ENCODE measurements at places on chromosomes 5 and 9.

DNA sequence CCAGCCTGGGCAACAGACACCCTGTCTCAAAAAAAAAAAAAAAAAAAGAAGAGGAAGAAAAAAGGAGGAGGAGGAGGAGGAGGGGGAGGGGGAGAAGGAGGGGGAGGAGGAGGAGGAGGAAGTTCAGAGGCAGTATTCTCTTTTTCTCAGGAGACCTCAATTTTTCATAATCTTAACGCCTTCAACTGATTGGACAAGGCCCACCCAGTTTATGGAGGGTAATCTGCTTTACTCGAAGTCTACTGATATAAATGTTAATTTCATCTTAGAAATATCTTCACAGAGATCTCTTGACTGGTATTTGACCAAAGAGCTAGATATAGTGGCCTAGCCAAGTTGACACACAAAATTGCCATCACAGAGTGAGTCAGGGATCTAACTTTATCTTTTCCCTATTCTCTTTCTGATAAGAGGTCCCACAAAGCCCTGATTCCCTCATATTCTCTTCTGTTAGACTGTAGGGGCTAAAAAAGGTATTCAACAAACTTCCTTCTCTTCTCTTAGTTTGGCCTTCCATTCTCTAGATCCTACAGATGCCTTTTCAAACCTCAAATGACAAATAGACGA, 115.5 kb upstream of the ABCA1 start:
- no peak for DNase-seq

- DNase-seq, result no peak
These were observed 122.5 kb downstream of the MCTP1 start for GRCh38 chr5:95162231-95162992.

- no peak for DNase-seq
These were observed 18.5 kb upstream of the RALGDS start for GRCh38 chr9:133139246-133140173.

- no peak for DNase-seq
These were observed 246.8 kb downstream of the ARRDC3 start for GRCh38 chr5:91136271-91136670.

GRCh38 chr9:69173891-69174615, at the start of gene TJP2:
Gene TJP2, plus strand, starts transcription at chr9:69174277. Its CDS starts 96 bp downstream, at chr9:69174373.
- peak; percentile 56 for DNase-seq

- no peak for DNase-seq
These were observed 50.1 kb upstream of the PWWP2A start for GRCh38 chr5:160169326-160169725.

DNA sequence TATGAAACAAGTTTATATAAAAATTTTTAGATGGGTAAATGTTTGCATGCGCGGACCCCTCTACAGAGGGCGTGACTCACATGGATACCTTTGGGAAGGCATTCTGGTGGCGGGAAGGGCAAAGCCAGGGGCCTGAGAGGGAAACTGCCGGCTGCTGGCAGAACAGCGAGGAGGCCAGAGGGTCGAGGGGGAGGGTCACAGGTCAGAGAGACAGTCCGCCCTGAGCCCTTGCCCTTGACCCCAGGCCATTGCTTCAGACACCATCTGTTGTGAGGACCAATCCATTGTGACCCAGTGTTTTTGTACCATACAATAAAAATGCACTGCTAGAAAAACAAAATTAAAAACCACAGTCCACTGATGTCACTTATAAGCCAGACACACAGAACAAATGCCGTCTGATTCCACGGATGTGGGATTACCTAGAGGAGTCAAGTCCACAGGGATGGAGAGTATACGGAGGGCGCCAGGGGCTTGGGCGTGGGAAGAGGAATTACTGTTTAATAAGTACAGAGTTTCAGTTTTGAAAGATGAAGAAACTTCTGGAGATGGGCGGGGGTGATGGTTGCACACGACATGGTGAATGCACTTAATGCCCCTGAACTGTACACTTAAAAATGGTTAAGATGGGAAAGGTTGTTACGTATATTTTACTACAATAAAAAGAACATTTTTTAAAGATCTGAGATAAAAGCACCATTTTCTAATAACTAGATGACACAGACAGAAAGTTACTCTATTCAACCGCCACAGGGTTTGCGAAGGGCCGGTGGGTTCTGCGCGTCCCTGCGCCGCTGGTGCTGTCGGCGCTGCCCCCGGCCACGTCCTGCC, 12.0 kb downstream of the BTNL9 start:
- no peak for DNase-seq

- DNase-seq, result no peak
These were observed 89.6 kb downstream of the RIC1 start for GRCh38 chr9:5718296-5719032.

DNA sequence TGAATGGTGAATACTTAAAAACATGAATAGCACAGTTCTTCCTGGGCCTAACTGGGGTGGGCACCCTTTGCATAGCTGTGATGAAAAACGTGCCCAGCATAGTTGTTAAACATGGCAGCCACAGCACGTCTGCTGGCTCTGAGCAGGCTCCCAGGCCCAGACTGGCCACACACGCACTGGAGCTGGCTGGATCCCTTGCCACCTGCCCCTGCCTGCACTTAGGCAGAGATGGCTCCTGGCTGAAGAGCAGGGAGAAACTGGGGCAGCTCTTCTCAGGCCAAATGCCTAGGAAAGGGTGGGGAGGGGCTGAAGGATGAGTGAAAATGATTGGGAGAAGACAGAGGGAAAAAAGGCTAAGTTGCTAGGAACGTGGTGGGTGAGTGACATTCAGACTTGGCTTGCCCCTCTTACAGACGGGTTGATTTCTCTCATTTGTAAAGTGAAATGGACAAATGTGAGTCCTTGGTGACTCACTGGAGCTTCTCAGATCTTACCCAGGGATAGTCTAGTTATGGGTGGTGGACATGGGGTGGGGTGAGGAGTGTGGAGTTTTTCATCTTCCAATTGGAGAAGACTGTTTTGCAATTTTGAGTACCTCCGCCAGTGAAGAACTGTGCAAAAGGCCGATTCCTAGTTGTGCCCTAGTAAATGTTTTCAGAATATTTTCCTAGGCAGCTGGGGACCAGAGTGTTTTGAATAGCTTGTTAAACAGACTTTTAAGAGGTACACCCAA, 42.4 kb downstream of the TRIO start:
- DNase-seq, result no peak

- DNase-seq, result peak; percentile 65
These were observed 935 bp upstream of the ZNF367 start for GRCh38 chr9:96418920-96419690.

DNA sequence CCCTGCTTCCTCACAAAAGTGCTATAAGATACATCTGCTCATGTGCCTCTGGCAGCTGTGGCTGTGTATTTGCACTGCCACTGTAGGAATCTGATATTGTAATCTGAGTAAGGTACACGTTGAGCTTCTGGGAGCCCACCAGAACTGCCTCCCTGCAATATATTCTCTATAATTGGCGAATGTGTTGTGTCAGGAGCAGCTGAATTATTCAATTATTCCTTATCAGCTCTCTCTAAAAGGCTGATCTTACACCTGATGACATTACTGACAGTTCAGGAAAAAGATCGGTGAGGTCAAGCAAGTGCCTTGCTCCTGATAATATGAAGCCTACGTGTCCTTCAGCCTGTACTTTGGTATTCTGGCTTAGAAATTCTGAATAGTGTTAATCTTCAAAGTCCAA, 1015.0 kb downstream of the CDH9 start:
- no peak for DNase-seq

DNA sequence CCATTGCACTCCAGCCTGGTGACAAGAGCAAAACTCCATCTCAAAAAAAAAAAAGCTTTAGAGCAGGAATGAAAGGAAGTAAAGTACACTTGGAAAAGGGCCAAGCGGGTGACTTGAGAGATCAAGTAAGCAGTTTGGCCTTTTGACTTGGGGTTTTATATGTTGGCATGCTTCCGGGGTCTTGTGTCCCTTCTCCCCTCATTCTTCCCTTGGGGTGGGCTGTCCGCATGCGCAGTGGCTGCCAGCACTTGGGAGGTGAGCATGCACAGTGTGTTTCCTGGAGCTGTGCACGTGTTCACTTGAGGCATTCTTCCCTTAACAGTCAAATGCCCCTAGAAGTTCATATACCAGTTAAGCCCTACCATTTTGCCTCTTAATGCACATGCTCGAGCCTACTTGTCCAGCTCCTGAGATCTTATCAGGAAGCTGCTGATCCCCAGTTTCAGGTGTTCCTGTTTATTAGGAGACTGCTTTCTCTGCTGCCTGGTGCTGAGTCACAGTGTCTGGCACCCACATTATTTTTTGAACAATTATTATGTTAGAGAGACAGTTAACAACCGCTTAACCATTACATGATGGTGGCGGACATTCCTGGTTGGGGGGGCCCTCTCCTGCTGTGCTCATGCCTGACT, 32.6 kb upstream of the PRRC2B start:
- DNase-seq, result peak; percentile 41

- no peak for DNase-seq
These were observed 64.9 kb downstream of the SUSD1 start for GRCh38 chr9:112110094-112110776.

- peak; percentile 46 for DNase-seq
These were observed 1.3 kb downstream of the RAI14 start for GRCh38 chr5:34657274-34657921.

- no peak for DNase-seq
These were observed 42.7 kb downstream of the SUSD1 start for GRCh38 chr9:112132356-112132755.

DNA sequence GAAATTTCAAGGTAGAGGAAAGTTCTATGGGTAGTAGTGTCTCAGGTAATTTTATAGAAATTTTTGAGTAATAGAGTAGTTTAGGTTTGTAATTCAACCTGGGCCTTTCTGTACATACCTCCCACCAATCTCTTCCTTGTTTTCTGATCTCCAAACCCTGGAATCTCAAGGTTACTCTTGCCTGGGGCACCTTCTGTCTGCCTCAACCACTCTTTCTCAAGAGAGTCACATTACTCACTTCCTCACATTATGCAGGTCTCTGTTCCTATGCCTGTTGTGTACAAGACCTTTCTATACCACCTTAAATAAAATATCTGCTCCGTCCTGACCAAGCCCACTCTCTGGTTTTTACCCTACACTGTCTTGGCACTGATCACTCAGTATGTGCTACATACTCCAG, 412.6 kb upstream of the CTNND2 start:
- DNase-seq, result no peak

- DNase-seq, result no peak
These were observed 527.8 kb downstream of the MTRR start for GRCh38 chr5:8396756-8397155.

DNA sequence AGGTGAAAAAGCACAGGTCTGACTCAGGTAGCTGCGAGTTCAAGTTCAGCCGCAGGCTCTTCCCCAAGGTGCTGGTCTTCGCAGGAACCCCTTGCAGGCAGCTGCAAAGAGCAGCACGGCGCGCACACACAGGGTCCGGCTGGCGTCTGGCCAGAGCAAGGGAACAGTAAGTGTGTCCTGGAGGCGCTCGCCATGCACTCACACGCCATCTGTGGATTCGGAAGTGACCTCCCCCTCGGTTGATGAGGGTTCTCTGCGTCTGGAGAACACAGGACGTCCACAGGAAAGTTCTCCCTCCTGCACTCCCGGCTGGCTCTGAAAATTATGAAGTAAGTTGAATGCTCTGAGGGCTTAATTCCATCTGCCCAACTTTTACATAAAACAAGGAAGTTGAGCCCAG, 14.0 kb upstream of the EGFL7 start:
- DNase-seq, result peak; percentile 17

GRCh38 chr5:158812408-158812807, 287.3 kb downstream of the EBF1 start:
- DNase-seq, result no peak

DNA sequence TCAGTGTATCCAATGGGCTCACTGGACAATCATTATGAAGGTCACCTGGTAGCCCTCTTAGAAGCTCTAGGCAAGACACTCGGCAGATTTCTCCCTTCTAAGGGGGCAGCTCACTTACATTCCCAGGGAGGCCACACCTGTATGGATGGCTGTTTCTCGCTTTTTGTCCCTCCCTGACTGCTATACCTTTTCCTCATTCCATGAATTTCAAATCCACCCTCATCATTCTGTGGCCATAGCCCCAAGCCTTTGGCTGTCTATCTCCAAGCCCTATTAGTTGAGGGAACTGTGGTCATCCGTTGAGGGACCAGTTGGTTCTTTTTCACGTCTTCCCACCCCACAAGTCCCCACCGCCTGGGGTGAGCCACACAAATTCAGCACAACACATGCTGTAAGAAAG, 85.0 kb upstream of the RARS1 start:
- no peak for DNase-seq

DNA sequence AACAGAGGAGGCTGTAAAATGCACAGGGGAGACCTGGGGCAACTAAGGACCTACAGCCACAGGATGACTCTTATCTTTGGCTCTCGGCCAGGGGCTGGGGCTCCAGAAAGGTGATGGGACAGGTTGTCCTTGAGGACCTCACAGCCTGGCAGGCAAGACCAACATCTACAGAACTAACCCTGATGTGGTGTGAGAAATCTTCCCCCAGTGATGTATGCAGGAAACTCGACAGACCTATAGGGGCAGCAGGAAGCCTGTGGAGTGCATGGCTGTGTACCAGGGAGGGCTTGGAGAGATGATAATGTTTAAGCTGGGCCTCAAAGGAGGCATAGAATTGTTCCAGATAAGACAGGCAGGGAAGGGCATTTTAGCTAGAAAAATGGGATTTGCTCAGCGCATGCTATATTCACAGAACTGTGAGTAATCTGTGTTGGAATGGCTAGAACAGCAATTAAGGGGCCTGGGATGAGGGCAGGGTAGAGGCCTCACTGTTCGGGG, 68.5 kb upstream of the SLC25A51 start:
- DNase-seq, result peak; percentile 60

DNA sequence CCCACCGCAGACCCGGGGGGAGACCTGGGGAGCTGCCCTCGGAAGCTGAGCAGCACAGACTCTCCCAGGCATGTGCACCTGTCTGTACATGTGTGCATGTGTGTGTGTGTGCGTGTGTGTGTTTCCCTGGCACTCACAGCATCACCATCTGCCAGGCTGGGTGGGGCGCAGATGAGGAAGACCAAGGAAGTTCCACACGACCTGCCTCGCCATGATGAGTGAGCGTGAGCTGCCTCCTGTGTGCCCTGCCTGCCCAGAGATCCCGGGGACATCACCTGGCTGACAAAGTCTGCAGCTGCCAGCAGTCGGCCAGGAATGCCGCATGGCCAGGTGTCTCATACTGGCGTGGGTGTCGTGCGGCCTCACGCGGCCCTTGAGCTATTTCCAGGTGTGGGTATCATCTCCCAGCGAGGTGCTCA, 4.0 kb upstream of the GPSM1 start:
- DNase-seq, result peak; percentile 28

DNA sequence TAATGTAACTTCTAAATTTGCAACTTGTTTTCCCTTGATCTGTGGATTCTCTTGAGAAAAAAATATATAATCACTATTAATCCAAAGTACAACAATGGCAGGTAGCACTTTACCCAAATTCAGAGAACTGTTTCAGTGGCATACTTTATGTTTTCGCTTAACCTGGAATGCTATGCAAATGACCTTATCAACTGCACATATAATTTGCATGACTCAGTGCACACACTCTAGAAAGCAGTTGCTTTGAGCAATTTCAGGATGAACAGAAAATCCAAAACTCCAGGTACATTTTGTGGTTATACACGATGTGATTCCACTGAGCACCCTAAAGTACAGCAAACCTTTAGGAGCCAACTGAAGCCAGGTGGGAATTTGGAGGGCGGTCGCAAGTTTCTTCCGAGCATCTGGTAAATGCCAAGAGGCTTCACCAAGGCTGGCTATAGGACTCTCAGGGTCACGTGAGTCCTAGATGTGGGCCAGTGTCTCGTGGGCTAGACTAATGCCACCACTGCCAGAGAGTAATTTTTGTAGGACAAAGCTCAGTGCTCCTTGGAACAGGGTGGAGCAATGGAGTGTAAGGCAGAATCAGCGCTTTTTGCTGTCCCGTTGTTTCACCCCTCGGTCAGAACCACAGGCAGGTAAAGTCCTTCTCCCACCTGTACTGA, 37.3 kb downstream of the DMGDH start:
- no peak for DNase-seq

- no peak for DNase-seq
These were observed 138.8 kb downstream of the ADAMTS16 start for GRCh38 chr5:5278815-5279381.
